Hair follicle dermal papilla cell (primary cell): ENCODE measurements at places on chromosomes 13 and 19. TPM values are rescaled to one million over a fixed set of nuclear protein-coding genes. Genes with fewer than 3 reads are reported as not detected.

The ZNF66 gene
- total RNA-seq: 0.97 and 3.1 TPM in 2 replicates

The ZBTB7A gene
- 53.7 and 60.8 TPM in 2 replicates for total RNA-seq

The CBLC gene
- total RNA-seq: 0.36 TPM in 1 of 2 replicates, not detected in the other

The PLPPR3 gene
- 1.3 and 2.4 TPM in 2 replicates for total RNA-seq

The WASF3 gene
- 14.7 and 15.9 TPM in 2 replicates for total RNA-seq

The SIX5 gene
- total RNA-seq: 15.3 and 17.2 TPM in 2 replicates

The GPATCH1 gene
- 6.2 and 7.5 TPM in 2 replicates for total RNA-seq

The LGALS7 gene
- not detected in 2 replicates for total RNA-seq

The SIGLEC7 gene
- total RNA-seq: not detected in 2 replicates

The IFNL1 gene
- not detected in 2 replicates for total RNA-seq

The FFAR2 gene
- total RNA-seq: not detected in 2 replicates

The USHBP1 gene
- total RNA-seq: not detected in 2 replicates

The CALR3 gene
- total RNA-seq: not detected in 2 replicates

The ANGPTL8 gene
- not detected in 2 replicates for total RNA-seq

The C19orf85 gene
- total RNA-seq: not detected in 2 replicates

The GNA15 gene
- 0.16 TPM in 1 of 2 replicates, not detected in the other for total RNA-seq

The GPR4 gene
- not detected in 2 replicates for total RNA-seq

The OR7A17 gene
- total RNA-seq: not detected in 2 replicates

The CLN5 gene
- total RNA-seq: 27.1 and 28.2 TPM in 2 replicates

The LILRA6 gene
- total RNA-seq: not detected in 2 replicates

The NXNL1 gene
- not detected in 2 replicates for total RNA-seq

The OLFM4 gene
- not detected in 2 replicates for total RNA-seq
